Inflammatory macrophage treated with lipopolysaccharide for 4 hours (primary cell): ENCODE measurements at places on chromosomes 13 and 19.

DNA sequence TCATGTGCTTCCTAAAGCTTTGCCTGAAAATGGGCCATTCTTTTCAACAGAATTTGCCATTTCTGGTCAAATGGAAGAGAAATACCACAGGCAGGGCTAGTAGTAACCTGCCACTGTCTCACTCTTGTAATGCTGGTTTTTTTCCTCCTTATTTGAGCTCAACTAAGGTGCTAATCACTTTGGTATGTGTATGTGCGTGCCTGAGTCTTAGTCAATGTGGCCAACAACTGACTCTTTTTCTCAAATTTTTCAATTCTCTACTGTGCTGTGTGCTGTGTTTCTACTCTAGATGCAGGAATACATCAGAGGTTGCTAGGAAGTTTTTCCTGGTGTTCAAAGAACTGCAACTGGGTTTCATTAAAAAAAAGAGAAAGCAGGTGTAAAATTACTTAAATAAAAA lies 870.2 kb downstream of the EFNB2 start:
- DNase-seq: no peak

DNA sequence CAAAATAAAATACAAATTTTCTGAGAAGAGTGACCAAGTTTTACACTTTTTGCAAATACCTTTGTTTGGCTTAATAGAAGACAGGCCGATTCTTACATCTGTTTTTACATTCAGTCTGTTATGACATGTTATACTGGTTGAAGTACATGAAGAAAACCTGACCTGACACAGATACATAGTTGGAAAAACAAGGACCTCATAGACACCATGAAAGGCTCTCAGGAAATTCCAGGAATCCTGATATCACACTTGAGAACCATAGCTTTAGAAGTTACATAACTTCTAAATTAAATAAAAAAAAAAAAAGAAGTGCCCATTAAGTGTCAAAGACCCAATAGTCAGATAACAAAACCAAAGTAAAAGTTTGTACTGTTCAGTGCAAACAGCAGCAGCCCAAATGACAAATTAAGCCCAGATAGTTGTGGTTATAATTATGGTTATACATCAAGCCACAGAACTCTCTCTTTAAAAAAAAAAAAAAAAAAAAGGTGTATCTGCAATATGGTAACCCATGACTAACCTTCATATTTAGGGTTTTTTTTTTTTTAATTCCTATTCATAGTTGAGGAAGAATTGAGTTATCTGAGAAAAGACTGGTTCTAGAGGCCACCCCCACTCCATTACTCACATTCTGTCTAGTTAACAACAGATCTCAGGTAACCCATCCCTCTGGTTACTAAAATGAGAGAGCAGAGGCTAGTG lies 19.8 kb downstream of the RBM26 start:
- DNase-seq: no peak

- DNase-seq: peak; percentile 19
Observed at GRCh38 chr19:56312342-56312741, 2.3 kb downstream of the ZSCAN5A start.

GRCh38 chr13:23500849-23501248 lies 67.3 kb upstream of the SACS start:
- DNase-seq: no peak

DNA sequence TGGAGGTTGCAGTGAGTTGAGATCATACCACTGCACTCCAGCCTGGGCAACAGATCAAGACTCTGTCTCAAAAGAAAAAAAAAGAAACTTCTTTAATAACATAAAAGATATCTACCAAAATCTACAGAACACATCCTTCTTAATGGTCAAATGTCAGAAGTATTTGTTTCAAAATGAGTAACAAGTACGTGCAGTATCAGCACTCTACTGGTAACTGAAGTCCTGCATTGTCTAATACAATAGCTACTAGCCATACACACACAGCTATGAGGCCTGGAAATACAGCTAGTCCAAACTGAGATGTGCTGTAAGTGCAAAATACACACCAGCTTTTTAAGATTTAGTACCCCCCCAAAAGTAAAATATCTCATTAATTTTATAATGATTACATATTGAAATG lies 88.1 kb downstream of the TSC22D1 start:
- no peak for DNase-seq

DNA sequence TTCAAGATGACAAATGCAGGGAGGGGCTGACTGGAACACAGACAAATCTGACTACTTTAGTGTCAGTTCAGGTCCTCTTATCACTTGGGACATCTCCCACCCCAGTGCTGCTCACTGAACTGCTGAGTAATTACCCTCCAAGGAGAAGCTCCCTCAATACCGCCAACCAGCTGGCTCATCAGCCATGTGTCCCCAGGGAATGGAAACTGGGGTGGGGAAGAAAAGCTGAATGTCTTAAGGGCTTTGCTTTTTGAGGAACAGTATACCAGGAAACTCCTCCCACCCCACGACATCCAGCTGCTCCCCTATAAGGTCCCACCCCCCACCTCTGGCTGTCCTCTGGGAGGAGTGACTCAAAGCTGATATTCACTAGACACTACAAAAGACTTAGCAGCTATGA lies 2.0 kb downstream of the ZNF823 start:
- peak; percentile 80 for DNase-seq

- DNase-seq: no peak
Observed at GRCh38 chr13:24233351-24233901, 72.9 kb downstream of the SPATA13 start.

DNA sequence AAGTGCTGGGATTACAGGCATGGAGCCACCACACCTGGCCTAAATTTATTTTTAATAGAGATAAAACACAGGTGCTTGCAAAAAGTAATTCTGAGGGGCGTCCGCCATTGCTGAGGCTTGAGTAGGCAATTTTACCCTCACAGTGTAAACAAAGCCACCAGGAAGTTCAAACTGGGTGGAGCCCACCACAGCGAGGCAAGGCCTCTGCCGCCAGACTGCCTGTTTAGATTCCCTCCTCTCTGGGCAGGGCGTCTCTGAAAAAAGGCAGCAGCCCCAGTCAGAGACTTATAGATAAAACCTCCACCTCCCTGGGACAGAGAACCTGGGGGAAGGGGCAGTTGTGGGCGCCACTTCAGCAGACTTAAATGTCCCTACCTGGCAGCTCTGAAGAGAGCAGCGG lies 50.7 kb downstream of the B3GLCT start:
- DNase-seq: no peak

DNA sequence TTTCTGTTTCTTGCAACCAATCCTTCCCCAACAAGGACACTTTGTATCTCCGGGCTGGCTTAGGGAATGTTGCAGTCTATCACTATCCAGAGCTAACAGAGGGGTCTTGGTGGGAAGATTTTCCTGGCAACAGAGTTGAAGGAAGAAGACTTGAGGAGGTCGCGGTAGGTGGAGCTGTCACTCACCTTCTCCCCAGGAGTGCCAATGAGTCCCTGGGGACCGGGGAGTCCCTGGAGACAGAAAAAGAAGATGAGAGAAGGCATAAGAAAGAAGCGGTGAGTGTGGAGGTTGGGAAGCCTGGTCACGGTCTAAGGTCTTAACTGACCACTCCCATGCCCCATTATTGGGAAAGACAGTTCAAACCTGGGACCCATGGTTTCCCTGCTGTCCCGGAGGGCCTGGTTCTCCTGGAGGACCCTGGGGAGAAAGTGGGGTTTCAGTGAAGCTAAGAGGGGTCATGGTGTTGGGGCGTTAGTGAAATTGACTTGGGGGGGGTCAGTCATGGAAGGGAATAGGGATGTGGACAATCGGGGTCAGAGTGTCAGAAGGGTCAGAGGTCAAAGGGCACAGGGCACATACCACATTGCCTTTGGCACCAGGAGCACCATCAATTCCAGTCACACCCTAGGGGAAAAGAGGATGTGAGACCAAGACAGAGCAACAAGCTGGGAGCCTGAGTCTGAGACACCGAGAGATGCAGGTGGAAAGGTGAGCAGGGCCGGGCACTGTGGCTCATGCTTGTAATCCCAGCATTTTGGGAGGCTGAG lies 18.7 kb downstream of the COL5A3 start:
- no peak for DNase-seq

DNA sequence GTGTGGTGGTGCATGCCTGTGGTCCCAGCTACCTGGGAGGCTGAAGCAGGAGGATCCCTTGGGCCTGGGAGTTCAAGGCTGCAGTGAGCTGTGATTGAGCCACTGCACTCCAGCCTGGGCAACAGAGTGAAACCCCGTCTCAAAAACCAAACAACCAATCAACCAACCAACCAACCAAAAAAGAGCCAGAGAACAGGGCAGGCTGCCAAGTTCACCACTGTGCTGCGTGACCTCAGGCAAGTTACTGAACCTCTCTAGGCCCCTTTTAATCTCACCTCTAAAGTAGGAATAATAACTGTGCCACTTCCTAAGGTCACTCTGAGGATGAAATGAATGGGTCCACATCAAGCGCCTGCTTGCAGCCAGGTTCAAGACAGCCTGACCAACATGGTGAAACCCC lies 16.9 kb downstream of the TJP3 start:
- DNase-seq: no peak

DNA sequence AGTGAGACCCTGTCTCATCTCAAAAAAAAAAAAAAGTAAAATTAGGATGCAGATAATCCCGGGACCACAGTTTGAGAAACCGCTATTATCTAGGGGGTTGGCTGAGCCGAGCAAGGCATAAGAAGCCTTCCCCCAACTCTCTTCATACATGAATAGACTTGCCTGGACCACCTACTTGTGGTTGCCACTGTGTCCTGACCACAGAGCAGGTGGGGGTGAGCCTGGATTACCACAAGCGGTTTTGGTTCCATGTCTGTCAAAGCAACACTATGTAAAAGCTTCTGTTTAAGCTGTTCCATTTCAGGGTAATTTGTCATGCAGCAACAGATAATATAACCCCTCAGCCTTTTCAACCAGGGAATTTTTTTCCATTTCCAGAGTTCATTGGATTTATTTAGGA lies 3.3 kb upstream of the NAPA start:
- no peak for DNase-seq

- DNase-seq: no peak
Observed at GRCh38 chr19:5949792-5950305, 28.1 kb downstream of the RANBP3 start.

GRCh38 chr19:42208612-42209011 lies 8.9 kb downstream of the DEDD2 start:
- no peak for DNase-seq
